ENCODE measurements at places on chromosomes 6 and 20.

- peak; percentile 81 for DNase-seq
These were observed at the start of gene PPP1R16B for GRCh38 chr20:38805502-38805957. Gene PPP1R16B, plus strand, starts transcription at chr20:38805697. Its CDS starts 30,229 bp downstream, at chr20:38835926.

GRCh38 chr20:34373445-34373844 is 10.4 kb downstream of the ITCH start:
- no peak for DNase-seq

GRCh38 chr6:63245909-63246308 is 34.6 kb downstream of the FKBP1C start:
- DNase-seq = peak; percentile 9

DNA sequence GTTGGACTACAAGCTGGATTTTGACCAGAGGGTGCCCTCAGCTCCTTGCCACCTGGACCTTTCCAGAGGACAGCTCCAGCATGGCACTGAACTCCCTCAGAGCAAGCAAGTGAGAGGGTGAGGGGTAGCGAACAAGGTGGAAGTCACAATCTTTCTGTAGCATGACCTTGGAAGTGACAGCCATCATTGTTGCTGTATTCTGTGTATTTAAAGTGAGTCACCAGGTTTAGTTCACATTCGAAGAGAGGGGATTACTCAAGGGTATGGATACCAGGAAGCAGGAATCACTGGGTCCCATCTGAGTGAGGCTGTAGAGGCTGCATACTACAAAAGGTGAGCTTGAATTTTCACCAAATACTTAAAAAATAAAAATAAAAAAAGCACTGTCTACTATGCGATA is 280.0 kb upstream of the SPTLC3 start:
- DNase-seq = no peak

DNA sequence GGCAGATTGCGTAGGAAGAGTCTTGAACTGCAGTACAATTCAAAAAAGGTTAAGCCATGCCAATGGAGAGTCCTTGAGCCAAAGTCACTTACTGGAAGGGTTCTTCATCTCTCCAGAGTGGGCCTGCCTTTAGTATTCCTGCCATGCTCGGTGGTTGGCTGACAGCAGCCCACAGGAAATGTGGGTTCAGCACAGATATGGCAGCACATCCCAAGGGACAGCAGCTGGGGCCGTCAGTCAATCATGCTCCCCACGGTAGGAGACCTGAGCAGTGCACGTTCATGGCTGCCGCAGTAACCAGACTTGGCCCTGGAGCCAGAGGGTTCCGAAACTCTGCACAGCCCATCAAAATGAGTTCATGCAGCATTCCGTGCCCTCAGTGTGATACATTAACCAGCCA is 63.6 kb upstream of the SIRPA start:
- DNase-seq = no peak

Measured in hematopoietic multipotent progenitor cell treated with erythropoietin and hydrocortisone succinate and interleukin-3 and kit ligand, for 4 days (in vitro differentiated cells).